ENCODE measurements at places on chromosomes 12 and 14.

DNA sequence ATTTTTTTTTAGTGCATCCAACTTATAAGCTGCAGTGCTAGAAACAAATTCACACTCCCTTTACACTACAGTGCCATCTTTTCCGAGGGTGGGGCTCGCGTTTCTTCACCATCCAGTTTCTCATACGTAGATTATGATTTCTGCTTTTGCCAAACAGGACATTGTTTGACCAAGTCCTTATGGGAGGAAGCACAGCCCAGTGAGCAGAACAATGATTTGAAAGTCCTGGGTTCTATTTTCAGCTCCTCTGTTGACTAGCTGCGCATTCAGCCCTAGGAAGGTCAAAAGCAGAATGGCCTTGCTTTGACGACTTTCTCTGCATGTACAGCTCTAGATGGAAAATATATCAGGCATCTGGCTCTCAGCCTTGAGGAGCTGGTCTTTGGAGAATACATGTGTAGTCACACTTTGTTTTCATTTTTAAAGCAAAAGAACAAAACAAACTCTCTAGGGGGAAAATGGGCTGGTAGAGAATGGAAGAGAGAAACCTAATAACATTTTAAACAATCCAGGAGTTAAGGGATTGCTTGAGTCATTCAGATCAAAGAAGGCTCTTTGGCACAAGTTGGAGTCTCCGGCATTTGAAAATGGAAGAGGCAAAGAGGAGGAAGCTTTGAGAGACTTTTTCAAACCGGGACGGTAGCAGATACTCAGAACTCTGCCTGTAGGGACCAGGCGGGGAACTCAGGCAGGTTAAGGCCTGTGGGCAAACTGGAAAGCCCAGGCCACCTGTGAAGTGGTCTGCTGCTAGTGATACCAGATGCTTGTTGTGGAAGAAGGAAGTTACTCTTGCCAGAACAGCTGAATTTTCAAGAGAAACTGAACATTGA, 257.3 kb upstream of the PLEKHG7 start:
- no peak for DNase-seq

DNA sequence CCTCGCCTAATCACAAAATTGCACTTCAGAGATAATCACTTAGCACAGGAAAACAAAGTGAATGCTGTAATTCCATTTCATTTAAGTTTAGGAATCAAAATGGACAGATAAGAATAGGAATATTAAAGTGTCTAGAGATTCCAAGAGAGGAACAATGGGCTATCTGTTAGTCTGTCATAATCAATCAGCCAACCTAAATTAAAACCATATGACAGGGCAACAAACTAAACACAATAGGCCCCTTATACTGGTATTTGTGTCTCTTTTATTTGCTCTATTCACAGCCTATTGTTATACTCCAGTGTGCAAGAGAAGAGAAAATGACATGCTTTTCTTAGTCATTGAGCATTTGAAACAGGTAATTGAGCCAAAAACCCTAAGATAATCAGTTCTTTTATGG, 259.4 kb downstream of the PRKD1 start:
- DNase-seq, result no peak

- peak; percentile 44 for DNase-seq
Observed at GRCh38 chr14:99232714-99233214, 39.2 kb downstream of the BCL11B start.

DNA sequence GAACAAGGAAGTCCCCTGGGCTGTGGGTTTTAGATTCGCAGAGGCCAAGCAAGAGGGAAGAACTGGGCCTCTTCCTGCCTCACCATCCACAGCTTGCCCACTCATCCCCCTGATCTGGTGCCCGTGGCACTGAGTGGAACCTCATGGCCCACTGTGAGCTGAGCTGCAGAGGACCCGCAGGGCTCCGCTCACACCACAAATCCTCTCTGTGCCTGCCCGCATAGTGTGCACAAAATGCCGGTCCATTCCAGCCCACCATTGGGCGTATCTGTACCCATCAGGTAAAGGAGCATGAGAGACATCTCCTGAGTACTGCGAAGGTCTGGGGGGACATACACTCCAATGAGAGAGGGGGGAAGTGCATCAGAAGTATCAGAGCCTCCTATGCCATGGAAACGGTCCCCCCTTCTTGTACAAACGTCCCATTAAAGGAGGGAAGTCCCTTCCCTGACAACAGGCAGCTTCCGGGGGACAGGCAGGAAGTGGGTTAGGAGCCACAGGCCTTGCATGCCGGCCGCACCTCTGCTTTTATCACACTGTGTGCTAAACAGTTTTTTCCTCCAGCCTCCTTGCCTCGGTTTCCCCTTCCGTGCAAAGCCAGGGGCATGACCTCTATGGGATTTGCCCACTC, 309.4 kb upstream of the DIO3 start:
- no peak for DNase-seq

DNA sequence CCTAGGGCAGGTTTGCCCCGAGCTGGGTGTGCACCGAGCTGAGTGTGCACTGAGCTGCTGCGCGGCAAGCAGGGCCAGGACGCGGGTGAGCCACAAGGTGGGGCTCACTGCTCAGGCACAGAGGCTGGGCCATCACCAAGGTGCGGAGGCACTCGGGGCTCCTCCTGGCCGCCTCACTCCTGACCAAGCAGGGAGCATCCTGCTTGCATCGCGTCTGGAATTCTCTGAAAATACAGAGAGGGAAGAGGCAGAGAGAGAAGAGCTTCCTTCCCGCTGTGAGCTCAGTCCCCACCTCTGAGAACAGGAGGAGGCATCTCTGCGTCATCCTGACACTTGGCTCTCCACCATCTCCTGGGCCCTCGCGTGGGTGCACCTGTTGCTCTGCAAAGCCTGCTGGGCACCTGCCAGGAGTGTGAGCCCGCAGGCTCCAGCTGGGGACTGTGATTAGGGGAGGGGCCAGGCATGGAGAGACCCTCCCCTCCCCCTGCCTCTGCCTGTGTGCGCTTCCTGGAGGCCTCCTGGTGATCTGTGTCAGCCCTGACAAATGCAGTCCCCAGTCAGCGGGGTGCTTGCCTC, 116.3 kb downstream of the GLT1D1 start:
- no peak for DNase-seq

- no peak for DNase-seq
Observed at GRCh38 chr12:102954134-102954533, 3.3 kb upstream of the ASCL1 start.

DNA sequence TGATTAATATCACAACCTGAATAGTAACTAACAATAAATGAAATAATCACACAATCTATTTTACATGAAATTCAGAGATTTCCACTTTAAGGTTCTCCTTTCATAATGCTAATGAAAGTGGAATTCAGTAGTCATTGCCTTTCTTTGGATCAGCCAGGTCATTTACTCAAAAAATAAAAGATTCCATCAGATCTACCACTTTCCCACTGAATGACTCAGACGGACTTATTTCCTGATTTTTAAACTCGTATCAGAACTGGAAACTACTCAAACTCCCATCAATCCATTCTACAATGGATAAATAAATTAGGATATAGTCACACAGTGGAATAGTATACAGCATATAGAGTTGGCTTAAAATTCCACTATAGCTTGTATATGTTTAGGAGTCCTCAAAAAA, 237.1 kb downstream of the MED13L start:
- no peak for DNase-seq

GRCh38 chr12:41983856-41984255, 160.8 kb downstream of the GXYLT1 start:
- no peak for DNase-seq

DNA sequence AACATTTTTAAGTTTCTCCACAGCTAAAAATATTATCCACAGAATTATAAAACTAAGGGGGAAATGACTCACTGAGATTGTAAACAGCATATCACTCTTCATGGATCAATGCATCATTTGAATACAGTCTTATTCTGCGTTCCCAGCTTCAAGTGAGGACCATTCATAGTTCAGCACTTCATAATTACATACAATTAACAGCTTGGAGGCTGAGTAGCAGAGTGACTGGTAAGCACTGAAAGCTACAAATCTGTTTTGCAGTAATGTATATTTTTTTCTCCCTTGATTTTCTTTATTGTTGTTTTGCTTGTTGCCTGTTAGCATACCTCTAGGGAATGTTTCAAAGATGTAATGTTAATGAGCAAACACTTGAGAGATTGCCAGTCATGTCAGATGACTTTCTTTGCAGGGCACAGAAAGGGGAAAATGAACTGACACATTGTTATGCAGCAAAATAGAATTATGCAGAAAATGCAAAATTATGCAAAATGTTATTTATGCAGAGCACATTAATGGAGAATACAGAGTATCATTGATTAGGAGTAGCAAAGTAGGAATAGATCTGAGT, 138.6 kb downstream of the RPS29 start:
- no peak for DNase-seq
